ENCODE measurements at places on chromosomes 6 and 20.

DNA sequence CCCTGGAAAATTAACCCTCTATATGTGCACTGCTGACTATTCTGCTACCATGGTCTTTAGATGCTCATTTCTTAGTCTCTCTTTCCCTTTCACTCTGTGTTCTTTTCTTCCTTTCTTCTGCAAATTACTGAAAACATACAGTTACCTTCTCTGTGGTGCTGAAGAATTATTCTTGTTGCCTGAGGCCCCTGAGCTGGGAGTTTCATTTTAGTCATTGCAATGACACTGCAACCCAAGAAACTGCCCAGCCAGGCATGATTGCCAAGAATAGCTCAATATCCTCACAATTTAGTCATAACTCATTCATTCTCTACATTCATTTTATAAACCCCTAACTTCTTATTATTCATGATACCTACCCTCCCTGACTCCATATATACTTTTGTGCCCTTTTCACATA, 245.8 kb upstream of the RAB32 start:
- DNase-seq = no peak

- no peak for DNase-seq
These were observed 2.1 kb downstream of the CNR1 start for GRCh38 chr6:88164061-88164460.

- DNase-seq = no peak
These were observed 198.0 kb downstream of the RNF144B start for GRCh38 chr6:18585032-18585573.

- DNase-seq = no peak
These were observed 13.1 kb upstream of the PEX7 start for GRCh38 chr6:136809091-136809860.

DNA sequence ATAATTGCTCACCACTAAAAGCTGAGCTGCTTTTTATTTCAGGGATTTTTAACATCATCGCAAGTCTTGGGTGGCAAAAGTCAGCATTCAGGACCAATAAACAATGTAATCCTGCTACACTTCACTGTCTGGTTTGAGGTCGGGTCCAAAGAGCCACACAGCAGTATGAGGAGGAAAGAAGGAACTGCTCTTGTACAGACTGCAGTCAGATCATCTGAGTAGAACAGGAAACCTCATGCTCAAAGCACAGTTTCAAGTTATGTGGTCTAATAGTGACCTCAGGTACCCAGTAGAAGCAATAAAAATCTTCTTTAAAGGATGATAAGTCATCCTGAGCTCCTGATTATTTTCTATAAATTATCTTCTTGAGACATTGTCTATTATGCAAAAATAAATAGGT, 211.4 kb downstream of the FUT9 start:
- DNase-seq = no peak

- no peak for DNase-seq
These were observed 152.7 kb downstream of the SH3BGRL2 start for GRCh38 chr6:79783670-79784394.

GRCh38 chr20:55159230-55159629, 683.8 kb downstream of the DOK5 start:
- DNase-seq = no peak

DNA sequence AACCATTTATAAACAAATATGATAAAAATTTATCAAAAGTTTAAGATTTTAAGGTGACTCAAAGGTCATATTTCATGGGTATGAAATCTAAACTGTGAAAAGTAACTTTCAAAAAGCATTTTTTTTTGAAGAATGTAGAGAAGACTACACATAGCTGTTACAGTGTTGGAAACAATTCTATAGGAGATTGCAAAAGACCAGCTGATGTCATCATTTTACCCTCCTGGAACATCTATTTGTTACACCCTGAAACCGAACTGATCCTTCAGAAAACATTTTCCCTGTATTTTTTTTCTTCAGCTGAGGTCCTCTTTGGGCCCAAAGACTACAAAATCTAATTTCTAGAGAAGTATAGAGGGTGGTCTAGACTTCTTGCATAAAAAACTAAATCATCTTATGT, 297.5 kb upstream of the FERMT1 start:
- DNase-seq = no peak

- no peak for DNase-seq
These were observed 14.9 kb upstream of the TLDC2 start for GRCh38 chr20:36860811-36861624.

DNA sequence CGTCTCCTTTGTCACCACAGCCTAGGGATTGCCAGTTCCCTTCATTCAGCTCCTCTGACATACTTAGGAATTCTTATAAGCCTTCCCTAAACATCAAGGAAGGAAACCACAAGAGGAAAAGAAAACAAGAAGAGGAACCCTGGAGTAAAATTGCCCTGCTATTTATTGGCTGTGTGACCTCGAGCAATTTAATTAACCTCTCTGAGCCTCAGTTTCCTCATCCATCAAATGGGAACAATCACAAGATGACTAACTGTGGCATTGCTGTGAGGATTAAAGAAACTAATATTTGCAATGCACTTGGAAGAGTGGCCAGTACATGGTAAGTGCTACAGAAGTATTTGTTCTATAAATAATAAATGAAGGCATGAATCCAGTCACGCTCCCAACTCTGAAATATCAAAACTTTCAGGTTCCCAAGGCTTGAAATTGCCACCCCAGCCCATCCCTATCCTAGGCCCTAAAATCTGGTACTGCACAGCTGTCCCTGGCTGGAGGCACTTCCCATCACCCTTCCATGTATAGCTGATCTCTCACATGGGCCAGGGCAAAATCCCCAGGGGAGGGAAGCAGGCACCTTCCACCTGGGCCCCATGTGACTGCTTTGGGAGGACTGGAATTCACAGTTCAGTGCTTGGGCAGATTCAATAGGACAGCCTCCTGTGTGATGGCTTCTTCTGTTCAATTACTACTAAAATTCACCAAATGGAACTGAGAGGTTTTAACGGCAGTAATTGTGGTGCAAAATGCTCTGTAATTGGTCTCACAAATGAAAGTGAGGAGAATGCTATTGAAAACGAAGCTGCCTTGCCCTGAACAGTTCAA, 78.0 kb upstream of the MAFB start:
- DNase-seq = no peak

- DNase-seq = no peak
These were observed 4.9 kb upstream of the DLL1 start for GRCh38 chr6:170295510-170296422.

GRCh38 chr6:101231606-101232235, 161.8 kb upstream of the GRIK2 start:
- no peak for DNase-seq

DNA sequence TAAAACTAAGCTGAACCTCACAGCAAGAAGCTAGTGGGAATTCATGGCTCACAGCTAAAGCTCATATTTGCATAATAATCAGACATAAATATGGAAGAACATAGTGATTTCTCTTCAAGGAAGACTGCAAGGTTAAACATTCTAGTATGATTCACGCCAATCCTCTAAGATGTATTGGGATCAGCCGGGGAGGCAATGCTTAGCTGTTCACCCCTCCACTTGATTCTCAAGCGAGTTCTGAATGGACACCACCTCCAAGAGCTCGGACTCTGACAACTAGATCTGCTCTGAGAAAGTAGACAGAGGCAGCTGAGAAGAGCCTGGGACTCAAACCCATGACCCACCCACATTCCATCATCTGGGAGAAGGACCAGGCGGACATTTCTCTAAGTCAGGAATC, 118.4 kb upstream of the EDN1 start:
- no peak for DNase-seq

DNA sequence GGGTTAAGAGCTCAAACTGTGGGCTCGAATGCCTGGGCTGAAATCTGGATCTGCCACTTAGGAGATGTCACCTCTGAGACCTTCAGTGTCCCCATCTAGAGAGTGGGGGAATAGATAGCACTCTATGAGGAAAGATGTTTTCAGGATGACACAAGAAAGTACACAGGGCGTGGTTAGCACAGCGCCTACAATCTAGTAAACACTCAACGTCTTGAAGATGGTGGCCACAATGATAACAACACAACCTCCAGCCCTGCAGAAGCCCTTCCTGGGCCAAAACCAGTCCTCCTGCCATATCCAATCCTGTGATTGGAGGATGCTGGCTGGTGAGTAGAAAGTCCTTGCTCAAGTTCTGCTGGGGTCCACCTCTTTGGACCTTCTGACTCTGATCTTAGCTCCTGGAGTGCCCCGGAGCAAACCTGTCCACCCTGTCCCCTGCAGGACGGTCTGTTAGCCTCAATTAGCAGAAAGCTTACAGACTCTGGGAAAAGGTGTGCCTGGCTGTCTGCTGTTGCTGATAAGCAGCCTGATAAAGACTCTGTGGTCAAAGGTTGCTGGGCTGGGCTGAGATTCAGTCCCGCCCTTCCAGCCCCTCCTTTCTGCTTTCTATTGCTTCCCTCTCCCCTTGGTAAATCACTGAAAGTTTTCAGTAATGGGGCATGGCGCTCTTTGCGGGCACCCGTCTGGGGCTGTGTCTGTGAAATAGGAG, 8.2 kb downstream of the EDN3 start:
- DNase-seq = no peak

DNA sequence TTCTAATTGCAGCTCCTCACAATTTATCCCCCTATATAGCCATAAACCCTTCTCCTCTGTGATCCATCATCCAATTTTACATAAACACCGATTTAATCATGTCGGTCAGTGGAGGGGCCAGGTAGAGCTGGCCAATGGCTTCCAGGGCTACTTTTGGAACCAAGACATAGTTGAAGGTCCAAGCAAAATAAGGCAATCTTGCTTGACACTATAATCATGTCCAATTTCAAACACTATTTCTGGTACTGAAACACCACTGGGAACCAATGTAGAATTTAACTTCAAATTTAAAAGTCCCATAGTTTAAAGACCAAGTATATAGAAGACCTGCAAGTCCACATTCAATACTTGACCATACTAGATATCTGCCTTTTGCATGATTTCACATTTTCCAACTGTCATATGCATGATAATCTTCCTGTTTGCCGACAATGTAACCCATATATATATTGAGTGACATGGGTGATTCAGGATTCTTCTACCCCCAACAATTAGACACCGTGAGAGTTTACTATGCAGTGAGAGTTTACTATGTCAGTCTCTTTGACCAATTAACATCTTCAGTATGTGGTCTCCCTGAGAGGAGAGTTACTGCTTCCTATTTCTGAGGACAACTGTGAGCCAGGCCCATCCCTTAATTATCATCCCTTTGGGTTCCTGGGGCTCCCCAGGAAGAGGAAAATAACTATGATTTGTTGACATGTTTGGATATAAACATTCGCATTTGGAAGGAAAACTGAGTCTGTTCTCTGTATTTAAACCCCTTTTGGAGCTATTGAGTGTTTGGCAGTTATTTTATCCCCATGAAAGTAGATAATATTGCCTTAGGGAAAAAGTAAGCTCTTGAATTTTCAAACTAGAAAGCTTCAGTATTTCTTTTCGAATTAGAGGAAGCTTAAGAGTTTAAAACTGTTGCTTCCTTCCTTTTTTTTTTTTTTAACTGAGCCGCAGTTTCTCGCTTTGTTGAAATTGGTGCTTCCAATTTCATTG, 31.8 kb downstream of the SAMD3 start:
- no peak for DNase-seq

DNA sequence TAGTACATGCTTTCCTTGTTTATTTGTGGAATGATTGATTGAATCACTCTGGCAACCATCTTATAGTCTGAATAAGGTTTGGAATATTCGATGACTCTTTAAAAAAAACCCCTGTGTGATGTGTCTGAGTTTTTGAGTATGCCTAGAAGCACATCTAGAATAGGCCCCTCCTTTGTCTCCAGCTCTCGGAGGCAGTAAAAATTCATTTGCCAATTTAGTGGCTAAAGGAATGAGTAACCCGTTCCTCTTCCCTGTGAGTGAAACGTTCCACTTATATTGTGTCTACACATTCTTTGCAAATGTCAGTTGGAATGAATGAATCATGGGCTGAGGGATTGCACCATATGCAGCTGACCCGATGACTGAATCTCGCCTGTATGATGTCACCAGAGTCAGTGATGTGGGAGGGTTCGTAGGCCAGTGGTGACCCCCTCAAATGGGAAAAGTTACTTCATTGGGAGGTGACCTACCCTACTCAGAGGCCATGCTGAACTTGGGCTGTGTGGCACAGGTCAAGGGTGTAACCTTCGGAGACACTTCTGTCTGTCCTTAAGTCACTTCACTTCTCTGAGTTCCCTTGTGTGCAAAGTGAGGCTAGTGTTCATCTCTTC, 21.6 kb downstream of the MOCS3 start:
- DNase-seq = no peak

GRCh38 chr20:7174554-7174953, 407.1 kb downstream of the BMP2 start:
- no peak for DNase-seq

GRCh38 chr6:39666706-39667489, 58.3 kb downstream of the KIF6 start:
- no peak for DNase-seq

- DNase-seq = no peak
These were observed 460 bp downstream of the PLAGL1 start for GRCh38 chr6:144007478-144008119.

DNA sequence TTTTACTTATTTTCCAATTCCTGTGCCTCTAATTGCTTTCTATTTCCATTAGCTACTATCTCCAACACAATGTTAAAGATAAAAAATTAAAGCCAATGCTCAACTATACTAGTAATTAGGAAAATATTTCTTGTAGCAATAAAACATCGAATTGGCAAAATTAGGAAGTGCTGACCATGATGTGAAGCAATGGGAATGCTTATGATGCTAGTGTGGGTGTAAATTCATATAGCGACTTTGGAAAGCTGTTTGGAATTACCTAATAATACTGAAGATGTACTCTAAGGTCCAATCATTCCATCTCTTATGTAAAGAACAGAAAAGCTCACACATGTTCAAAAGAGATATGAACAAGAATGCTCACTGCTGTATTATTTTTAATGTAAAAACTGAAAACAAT, 78.2 kb downstream of the UBE3D start:
- no peak for DNase-seq

DNA sequence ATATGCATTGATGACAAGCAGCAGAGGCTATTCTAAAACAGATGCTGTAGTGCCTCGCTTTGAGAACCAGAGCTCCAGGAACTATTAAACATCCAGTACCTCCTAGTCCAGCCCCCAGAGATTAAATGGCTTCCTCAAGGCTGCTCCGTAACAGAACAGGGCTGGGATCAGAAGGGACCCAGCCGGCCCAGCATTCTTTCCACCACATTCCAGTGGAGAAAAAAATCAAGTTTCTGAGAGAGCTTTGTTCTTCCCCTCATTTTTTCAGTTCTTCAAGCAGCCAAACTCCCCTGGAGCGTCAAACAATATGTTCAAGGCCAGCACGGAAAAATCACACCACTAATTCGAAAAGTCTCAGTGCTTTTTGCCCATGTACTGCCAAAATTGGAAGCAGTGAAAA, 5.8 kb upstream of the STMND1 start:
- no peak for DNase-seq

GRCh38 chr6:3630258-3630835, 121.2 kb downstream of the PXDC1 start:
- DNase-seq = no peak

GRCh38 chr6:136641166-136641565, 90.9 kb upstream of the MAP7 start:
- no peak for DNase-seq

DNA sequence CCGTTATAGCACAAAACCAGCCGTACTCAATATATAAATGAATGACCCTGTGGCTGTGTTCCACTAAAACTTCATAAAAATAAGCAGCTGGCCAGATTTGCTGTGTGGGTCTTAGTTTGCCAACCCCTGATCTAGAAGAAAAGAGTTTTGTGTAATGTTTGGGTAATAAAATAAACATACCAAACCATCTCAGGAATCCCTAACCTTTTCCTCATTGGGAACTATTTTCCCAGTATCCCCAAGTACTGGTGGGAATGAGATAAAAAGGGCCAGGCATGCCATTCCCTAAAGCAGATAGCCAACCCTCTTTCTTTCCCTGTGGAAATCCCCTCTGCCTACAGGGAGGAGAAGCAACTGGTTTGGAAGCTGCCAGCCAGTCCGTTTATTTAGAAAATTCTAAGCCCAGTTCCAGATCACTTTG, 169.1 kb upstream of the AKAP12 start:
- no peak for DNase-seq

Measured in GM19239 (cell line).